ENCODE measurements at places on chromosomes 1 and 21. TPM values are rescaled to one million over a fixed set of nuclear protein-coding genes. Genes with fewer than 3 reads are reported as not detected.

The FCAMR gene
- total RNA-seq: not detected

The GORAB gene
- total RNA-seq: 8.1 TPM

The DIO1 gene
- not detected for total RNA-seq

The PROK1 gene
- not detected for total RNA-seq

The LRRC71 gene
- 0.32 TPM for total RNA-seq

The RSPH1 gene
- total RNA-seq: not detected

The LCE6A gene
- not detected for total RNA-seq

The RNU1-3 gene
- under 0.01 TPM for total RNA-seq

The WDR64 gene
- not detected for total RNA-seq

The BACE2 gene
- 149 TPM for total RNA-seq

The HSPA6 gene
- total RNA-seq: 0.30 TPM

The TAGLN2 gene
- total RNA-seq: 507 TPM

The ARHGEF16 gene
- total RNA-seq: 0.32 TPM

The SMPDL3B gene
- 0.15 TPM for total RNA-seq

The AGT gene
- total RNA-seq: not detected

The RNF223 gene
- total RNA-seq: not detected

The CR1 gene
- total RNA-seq: not detected

The C1orf116 gene
- not detected for total RNA-seq

The MSH4 gene
- total RNA-seq: under 0.01 TPM

The SLAMF1 gene
- total RNA-seq: not detected

The PRDM15 gene
- total RNA-seq: 3.9 TPM

The EPHX1 gene
- total RNA-seq: 7.9 TPM

The HAPLN2 gene
- not detected for total RNA-seq

The NUF2 gene
- total RNA-seq: 21.8 TPM

Data from epithelial cell of umbilical artery (primary cell).